ACHN (cell line): ENCODE measurements at places on chromosomes 7 and 10.

- DNase-seq: no peak
Measured at GRCh38 chr7:47366211-47366610, 215.7 kb downstream of the TNS3 start.

GRCh38 chr10:69730251-69731156 is 71.2 kb upstream of the COL13A1 start:
- DNase-seq: no peak

DNA sequence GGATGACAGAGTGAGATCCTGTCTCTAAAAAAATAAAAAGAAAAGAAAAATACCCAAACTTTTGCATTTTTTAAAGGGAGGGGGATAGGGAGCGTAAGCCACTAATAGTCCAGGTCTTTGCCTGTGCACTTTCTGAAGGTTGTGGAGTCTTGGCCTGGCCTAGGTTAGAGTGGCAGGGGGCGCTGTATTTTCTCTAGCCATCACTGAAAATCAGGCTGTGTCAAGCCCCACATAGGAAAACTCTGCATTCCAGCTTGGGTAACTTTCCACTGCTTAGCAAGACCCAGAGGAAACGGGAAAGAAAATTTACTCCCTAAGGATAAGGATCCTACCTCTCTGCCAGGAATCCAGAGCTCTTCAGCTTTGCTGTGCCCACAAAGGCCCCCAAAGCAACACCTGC is 10.5 kb upstream of the PAX4 start:
- DNase-seq: no peak

- no peak for DNase-seq
Measured at GRCh38 chr10:129764011-129764900, 199.8 kb downstream of the EBF3 start.

DNA sequence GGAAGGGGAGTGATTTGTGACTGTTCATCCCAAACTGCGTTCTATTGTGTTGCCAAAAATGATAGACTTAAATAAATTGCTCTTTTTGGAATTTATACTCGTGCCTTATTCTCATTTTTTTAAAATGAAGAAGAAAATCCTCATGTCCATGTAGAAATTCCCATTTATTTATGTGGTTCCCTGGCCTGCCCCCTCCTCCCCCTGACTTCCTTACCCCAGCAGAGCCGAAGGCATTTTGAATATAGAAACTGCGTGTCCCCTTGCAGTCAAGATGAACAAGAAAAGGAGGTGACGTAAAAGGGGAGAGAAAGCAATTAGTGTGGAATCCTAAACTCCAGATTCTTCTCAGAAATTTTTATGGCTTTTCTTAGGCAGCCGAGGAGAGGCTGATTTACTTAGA is 126.1 kb downstream of the FAM204A start:
- DNase-seq: no peak

DNA sequence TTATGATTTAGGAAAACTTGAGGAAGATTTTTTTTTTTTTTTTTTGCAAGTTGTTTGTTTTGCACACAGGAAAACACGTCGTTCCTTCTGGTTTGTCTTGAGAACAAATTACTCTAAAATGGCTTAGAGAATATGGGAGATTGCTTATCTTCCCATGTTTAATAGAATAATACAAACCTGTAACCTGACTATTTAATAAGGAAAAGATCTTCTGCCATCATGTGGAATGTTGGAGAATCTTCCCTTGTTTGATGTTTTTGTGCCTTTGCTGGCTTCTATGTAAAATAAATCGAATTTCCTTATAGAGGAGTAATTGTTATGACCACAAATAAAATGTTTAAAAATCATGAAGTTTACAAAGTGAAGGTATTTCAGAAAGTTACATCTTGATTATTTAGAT is 818.8 kb downstream of the GATA3 start:
- DNase-seq: peak; percentile 4

DNA sequence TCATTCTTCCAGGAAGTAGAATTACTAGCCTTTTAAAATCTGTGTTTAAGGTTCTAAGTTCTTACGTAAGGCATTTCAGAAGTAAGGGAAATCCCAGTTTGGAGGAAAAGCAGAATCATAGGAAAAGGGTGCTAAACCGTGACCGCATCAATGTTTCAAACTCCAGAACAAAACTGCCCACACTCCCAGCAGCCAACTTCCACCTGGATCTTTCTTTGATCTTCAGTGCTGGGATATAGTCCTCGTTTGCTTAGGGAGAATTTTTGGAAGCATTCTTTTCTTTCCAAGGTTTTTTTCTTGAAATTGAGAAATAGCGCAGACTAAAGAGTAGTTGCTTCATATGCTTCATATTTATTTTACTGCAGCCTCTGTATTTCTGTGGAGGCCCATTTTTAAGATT is 8.9 kb downstream of the PROSER2 start:
- no peak for DNase-seq

DNA sequence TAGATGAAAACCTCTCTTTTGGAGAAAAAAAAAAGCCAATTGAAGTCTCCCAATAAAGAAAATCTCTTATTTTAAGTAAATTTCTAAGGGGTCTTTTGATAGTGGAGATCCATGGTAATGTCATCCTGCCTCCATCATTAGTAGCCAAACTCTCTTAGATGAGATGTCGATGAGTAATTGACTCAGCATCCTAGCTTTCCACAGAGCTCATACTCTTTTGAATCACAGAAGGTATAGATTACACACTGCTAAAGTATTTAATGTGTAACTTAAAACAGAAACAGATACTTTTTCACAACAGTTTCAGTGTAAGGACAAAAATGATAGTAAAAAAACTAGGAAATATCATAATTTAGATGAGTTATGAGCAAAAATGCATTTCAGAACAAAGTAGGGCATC is 19.4 kb downstream of the MAGI2 start:
- DNase-seq: peak; percentile 73

DNA sequence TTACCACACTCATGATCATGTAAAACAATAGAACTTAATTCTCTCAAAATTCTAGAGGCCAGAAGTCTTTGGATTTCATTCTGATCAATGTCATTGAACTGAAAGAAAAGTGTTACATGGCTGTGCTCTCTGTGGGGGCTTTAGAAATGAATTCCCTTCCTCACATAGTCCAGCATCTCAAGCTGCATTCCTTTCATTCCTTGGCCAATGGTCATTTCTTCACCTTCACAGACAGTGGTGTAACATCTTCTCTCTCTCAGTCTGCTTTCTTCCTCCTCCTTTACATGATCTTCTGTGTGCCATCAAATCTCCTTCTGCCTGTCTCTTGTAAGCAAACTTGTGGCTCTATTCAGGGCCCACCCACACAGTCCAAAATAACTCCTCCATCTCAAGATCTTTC is 735.3 kb downstream of the SUGCT start:
- no peak for DNase-seq

DNA sequence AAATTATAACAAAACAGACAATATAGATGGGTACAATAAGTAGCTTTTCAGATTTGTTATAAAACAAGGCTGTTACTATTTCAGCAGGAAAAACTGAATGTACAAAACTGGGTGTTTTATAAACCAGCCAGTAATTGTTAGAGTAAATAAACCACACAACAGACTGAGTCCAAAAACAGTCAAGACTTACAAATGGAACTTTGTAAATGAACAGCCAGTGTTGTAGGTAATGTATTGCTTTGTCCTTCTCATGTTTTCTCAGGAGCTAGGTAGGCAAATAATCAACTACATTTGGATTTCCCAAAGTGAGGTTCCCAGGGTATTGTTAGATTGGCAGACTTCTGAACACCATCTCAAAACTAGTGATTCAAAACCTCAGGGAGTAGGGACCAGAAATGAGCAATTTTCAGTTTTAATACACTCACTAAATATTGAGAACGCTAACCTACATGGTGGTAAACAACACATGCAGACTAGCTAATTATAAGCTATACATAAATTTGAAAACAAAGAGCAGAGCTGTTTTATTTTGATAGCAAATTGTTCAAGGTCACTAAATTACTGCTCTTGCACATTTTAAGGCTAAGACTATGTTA is 36.2 kb downstream of the HERPUD2 start:
- DNase-seq: no peak

DNA sequence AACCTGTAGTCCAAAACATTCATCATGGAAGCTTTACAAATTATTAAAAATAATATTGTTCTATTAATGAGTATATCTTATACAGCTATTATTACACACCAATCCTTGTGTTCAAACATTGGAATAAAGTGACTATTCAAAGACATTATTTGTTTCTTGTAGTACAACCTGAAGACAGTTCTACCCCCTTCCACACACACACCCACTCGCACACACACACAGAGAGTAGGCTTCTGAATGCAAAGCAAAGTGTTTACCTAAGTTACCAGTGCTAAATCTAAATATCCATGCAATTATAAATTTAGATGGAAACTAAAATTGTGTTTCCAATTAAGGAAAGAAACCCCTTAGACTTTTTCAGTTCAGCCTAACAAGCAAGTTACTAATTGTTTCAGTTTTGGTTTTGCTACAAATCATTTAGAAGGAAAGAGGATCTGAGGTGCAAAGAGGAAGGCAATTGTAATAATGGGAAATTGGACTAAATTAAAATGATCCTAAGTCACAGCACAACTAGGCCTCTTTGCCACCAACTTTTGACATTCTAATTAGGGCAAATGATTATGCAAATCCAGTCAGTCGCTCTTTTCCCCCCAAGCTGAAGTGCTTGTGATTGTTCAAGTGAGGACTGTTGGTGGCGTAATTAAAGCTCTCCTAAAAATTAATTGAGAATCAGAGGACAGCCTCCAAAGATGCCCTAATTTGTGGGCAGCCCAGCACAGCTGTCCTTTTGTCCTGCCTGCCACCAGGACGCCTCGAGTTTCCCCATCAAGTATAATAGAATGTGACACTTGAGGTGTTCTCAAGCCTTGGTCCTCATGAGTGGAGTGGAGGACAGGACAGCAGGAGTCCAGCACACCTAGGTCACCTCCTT is 19.9 kb upstream of the ATOH7 start:
- DNase-seq: no peak

DNA sequence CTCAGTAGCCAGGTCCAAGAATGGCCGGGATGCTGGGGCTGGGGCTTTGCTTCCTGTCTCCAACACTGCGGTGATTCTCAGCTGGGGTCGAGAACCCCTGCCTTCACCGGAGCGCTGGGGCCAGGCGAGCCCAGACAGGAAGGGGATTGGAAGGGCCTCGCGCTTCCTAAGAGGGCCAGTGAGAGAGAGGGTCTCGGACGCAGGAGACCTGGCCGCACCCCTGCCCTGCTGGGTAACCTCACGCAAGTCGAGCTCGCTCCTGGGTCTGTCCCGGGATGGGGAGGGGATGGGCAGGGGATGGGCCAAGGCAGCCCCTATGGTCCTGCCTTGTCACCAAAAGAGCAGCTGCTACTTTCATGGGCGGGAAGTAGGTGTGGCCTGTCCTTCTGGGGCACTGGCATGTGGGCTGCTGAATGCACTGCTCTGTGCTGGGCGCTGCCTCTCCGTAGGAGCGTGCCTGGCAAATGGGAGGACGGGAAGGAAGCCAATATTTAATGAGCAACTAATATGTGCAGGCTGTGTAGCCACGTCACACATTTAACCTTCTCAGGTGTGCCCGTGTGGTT is 20.0 kb downstream of the KCNK18 start:
- DNase-seq: peak; percentile 34

GRCh38 chr10:115665549-115665948 is 572.4 kb downstream of the ATRNL1 start:
- no peak for DNase-seq

- DNase-seq: peak; percentile 35
Measured at GRCh38 chr10:13271552-13272163, 28.2 kb downstream of the PHYH start.

GRCh38 chr7:30656006-30656957 is 26.0 kb downstream of the CRHR2 start:
- no peak for DNase-seq

DNA sequence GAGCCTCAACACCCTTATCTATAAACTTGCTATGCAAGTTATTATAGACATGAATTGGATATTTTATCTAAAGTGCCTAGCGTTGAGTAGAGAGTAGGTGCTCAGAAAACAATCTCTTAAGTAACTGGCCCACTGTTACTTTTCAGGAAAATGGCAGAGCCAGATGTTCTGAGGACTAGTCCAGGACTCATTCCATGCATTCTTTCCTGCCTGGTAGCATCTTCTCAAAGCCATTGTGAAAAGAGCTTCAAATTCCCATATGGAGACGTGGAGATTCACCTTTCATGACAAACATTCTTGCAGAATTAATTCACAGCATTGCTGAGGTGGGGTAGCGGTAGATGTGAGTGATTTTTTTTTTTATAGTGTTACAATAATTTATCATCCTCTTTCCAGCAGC is 35.9 kb upstream of the ITPRID1 start:
- DNase-seq: no peak

DNA sequence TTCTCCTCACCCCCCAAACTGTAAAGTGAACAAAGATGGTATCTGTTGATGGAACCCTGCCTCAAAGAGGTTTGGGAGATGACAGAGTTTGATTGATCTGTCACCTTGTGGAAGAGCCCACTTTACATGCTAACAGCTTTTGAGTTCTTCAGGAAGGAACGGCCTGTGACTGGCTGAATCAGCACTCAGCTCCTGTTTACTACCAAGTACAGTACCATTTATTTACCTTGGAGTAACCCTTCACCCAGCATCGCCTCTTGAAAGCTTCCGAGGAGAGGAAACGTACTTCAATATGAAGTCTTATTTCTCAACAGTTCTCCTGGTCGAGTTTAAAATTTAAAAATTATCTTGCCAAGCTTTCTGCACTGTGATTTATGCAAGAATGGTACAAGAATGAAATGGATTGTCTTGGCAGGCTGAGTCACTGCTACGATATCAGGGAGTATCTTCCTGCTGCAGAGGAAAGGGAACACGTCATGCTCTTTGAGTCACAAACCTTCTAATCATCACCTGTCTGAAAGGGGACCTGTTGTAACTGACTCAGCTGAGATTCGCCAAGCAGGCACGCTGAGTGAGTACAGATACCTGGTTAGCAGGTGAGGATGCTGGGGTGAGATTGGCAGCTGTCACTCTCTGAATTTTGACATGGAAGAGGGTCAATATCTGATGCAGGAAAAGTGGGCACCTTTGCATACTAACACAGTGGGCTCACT is 30.1 kb downstream of the KLF6 start:
- peak; percentile 68 for DNase-seq

- DNase-seq: peak; percentile 46
Measured at GRCh38 chr10:121596689-121597503, 1.3 kb downstream of the FGFR2 start.

- DNase-seq: peak; percentile 95
Measured at GRCh38 chr10:73495226-73495883, 469 bp downstream of the PPP3CB start.

DNA sequence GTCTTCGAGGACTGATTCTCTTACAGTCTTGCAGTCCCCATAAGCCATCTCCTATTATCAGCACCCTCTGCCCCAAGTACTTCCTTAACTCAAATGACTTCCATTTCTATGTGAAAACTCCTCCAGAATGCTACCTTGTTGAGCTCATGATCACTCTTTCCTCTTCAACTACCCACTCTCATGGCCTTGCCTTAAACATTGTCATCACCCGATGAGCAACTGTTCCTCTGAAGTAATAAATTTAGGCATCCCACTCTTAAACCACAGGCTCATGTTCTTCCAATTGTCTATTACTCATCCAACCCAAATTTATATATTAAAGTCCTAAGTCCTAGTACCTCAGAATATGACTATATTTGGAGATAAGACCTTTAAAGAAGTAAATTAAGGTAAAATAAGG is 152.9 kb downstream of the C1GALT1 start:
- no peak for DNase-seq
